ENCODE measurements at places on chromosomes 4 and X.

- DNase-seq: no peak
Observed at GRCh38 chr4:142373610-142374009, 472.5 kb downstream of the INPP4B start.

DNA sequence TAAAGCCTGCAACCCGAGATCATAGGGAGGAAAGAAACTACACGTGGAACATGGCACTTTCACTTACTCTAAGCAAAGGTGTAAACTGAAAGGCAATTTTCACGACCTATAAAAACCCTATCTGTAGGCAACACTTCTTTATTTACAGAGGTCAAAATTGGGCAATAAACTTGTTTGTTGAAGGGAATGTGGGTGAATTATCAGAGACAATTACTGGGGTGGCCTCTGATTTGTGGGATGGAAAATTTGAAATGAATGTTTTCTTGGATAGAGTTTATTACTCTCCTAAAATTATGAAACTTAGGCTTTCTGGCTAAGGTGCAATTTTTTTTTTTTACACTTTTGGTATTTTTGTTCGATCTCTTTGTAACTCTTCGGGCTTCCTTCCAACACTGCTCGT is 734.1 kb upstream of the TENM3 start:
- DNase-seq: no peak

- DNase-seq: no peak
Observed at GRCh38 chrX:12947545-12948235, 27.2 kb upstream of the TMSB4X start.

GRCh38 chr4:184427687-184428086 is 46.7 kb downstream of the IRF2 start:
- no peak for DNase-seq

GRCh38 chr4:116088771-116089170 is 975.4 kb upstream of the NDST4 start:
- DNase-seq: no peak

- no peak for DNase-seq
Observed at GRCh38 chr4:2646396-2647149, 109.6 kb downstream of the TNIP2 start.

GRCh38 chr4:55345980-55346850 is at the start of gene SRD5A3:
TSS of gene SRD5A3 (plus strand) at chr4:55346242. CDS start at chr4:55346337, 95 bp downstream.
- peak; percentile 96 for DNase-seq

GRCh38 chr4:112225157-112225556 is 6.4 kb upstream of the AP1AR start:
- no peak for DNase-seq

GRCh38 chr4:174255374-174255773 is 28.1 kb downstream of the FBXO8 start:
- DNase-seq: no peak

- peak; percentile 71 for DNase-seq
Observed at GRCh38 chr4:101835121-101835904, 44.8 kb downstream of the BANK1 start.

DNA sequence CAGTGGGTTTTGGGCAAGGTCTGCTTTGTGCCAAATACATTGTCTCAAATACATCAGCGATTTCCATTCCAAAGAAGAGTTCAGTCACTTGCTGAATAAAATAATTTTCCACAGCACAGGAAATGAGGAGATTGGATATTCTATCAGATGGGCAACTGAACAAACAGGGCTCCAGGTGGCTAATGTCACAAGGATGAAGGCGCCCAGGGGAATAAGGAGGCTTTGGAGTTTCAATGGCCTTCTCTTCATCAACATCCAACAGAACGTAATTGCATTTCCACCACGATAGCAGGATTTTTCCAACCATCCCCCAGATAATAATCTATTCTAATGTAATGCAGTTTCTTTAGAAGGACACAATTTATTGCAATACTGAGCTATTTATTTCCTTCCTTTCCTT is 104.7 kb upstream of the KLHL13 start:
- no peak for DNase-seq

- DNase-seq: no peak
Observed at GRCh38 chr4:123676890-123677229, 280.3 kb downstream of the SPRY1 start.

- no peak for DNase-seq
Observed at GRCh38 chr4:94828882-94829281, 71.1 kb downstream of the BMPR1B start.

DNA sequence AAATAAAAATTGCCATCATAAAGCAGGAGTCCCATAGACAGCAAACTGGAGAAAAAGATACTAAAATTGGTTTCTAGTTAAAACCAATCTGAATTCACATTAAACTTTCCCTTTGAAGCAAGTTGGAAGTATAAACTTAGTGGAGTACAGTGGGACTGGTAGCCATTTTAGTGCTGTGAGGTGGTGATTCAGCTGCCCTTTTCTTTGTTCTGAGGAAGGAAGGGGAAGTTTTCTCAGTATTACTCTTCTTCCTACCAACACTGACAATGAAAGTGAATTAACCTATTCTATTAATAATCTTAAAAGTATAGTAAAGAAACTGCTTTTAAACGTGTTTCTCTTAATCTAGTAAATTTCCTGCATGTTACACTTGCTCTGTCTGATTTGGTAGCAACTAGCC is 36.7 kb downstream of the SLC9A6 start:
- DNase-seq: no peak

DNA sequence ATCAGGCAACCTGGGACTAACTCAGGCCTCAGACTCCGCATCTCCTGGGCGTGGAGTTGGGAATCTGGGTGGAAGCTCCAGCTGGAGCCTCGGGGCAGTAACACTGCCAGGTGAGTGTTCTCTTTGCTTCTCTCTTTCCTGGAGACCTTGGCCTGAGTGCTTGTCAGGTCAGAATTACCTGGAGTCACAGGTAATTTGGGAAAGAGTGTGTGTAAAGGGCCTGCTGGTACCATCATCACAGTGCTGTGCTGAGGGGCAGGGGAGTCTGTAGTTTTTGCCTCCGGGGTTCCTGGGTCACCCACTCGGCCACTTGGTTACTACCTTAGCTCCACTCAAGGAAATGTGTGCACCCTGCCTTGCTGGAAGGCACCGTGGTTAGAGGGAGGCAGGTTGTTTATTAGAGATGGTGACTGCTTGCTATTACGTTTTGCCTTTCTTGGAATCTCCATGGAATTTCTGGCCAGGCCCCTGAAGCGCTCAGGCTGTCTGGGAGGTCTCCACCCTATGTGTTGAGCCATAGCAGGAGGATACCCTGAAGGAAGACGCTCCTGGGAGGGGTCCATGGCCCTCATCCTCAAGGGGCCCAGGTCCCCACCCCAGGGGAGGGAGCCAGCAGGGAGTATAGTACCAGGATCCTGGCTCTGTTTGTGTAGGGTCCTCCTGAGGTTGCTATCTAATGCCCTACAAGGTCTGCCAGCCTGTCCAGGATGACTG is 2.9 kb downstream of the GPR78 start:
- DNase-seq: no peak

GRCh38 chrX:148185631-148186030 is 204.5 kb downstream of the FMR1NB start:
- DNase-seq: no peak

DNA sequence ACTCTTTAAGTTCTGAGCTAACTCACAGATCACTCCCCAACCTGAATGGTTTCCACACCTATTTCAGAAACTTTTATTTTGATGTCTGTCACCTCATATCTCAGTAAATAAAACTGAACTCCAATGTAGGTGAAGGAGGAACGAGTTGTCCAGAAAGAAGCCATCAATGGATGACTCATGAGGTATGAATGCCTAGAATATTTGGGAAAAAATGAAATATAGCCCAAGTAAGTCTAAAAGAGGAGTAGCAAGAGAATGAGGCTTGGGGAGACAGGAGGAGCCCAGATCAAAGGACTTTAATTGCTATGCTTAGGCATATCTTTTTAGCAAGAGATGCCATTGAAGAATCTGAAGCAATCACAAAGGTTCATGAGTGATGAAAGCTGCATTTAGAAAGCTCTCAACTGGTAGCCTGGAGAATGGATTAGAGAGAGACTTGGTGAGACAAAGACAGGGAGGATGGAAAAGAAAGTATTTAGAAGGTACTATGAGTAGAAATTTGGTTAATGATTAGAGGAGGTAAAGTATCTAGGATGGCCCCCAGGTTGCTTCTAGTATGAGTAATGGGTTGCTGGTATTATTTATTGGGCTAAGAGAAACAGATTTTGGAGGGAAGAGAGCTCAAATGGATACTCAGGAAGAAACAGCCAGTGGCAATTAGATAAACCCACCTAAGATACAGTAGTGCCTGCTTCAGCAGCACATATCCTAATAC is 39.4 kb downstream of the NOCT start:
- DNase-seq: peak; percentile 32

Measured in AG20443 (cell line).